ENCODE measurements at places on chromosomes 3 and 15. TPM values are rescaled to one million over a fixed set of nuclear protein-coding genes. Genes with fewer than 3 reads are reported as not detected.

DNA sequence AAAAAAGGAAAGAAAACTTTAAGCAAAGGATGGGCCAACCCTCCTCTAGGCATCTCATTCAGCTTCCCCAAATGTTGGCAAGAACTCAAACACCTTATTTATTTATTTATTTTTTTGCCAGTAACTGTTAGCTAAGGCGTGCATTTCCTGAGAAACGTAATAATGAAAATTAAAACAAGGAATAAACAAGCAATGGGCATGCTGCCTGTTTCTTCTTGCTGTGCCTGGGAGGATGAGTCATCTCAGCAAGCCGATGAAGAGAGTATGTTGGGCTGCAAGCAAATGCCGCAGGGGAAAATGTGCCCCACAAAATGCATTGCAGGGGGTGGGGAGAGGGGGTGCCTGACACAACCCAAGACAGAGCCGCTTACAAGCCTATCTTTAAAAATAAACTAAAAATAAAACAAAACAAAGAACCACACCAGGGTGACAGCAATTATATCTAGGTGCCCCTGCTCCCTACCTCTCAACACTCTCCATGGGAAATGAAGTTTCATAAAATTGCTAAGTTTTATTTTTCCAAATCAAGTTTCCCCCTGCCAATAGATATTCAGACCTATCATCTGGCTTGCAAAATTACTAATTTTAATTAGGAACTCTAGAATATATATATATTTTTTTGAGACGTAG is 40.3 kb downstream of the EIF4E3 start:
- DNase-seq: no peak

Gene BCHE
- polyA plus RNA-seq: 16.2 TPM

GRCh38 chr3:126621627-126622345 is 33.1 kb downstream of the TXNRD3 start:
- DNase-seq: no peak

Gene MRAS
- polyA plus RNA-seq: 34.8 TPM

Gene LRRC31
- polyA plus RNA-seq: 0.17 TPM

DNA sequence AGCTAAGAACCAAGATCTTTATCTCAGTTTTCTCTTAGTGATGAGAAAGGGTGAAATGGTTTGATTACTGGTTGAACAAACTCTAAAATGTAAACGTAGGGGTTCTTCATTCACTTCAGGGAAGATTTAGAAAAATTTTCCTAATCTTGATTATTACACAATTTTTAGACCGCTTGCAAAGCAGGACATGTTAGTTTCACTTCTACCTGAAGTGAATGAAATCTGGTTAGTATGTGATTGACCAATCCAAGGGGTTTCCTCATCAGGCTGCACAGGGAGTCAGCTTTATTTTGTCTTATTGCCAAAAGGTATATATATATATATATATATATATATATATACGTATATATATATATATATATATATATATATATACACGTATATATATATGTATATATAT is 740.4 kb downstream of the TUSC7 start:
- DNase-seq: no peak
